ENCODE measurements at places on chromosomes 6 and 20.

DNA sequence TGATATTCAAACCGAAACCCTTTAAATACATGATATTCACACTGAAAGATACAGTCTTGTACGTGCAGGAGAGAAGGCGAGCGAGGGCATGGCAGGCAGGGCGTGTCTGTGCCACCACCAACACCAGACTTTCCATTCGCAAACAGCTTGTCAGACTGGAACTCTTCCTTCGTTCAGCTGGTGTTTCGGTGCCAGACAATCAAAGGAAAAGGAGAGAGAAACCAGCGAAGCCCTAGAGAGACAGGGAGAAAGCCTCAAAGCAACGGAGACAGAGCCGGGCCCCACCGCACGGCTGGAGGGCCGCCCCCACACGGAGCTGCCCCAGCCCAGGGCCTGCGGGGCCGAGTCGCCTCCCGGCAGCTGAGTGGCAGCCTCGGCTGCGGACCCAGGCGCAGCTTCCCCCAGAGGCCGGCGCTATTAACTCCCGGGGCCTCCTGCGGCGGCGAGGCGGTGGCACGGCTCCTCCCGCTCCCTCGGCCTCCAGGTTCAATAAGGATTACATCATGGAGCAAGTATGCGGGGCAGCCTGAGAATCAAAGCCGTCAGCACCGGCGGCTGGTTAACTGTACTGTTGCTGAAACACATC lies 32.1 kb upstream of the NR2E1 start:
- DNase-seq: no peak

DNA sequence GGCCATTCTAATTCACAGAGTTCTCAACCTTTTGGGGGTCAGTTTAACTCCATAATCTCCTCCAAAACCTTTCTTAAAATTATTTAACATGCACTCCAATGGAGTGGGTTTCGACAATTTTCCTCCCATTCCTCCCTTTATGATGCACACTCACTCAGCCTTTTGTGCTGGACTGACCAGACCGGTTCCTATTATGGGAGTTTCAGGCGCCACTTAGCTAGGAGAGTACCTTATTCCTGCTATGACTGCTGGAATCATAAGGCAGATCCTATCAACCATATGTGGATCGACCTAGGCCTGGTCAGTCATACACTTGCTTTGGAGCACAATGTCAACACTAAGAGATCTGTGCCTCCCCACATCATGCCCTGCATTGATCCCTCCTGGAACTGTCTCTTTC lies 63.9 kb upstream of the MOCS1 start:
- DNase-seq: no peak

DNA sequence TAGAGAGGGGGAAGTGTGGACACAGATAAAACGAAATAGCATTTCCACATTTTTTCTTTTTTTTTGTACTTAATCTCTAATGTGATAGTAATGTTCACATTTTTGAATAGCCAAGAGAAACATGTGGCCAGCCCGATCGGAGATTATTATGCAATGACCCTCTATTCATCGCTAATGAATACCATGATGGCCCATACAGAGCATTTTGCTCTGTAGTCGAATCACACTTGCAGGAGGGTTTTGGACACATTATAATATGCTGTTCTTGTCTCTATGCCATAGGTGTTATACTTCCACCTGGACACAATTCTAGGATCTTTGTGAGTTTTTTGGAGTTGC lies 60.1 kb downstream of the MTHFD1L start:
- no peak for DNase-seq

DNA sequence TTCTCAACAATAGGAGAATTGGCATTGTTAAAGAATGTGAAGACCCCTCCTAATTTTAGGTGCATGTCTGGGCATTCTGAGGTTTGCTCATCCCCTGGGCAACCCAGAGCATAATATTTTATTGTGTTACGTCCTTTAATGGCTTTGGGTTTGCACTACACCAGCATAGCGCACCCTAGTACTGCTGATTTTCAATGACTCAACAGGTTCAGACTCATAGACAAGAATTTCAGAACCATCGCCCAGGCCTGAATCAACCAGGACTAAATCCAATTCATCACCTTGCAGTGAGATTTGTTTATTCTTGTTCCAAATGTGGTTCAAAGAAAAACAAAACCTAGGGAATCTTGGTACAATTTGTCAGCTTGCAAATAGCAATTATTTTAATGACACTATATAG lies 137.8 kb upstream of the PHACTR1 start:
- DNase-seq: no peak

DNA sequence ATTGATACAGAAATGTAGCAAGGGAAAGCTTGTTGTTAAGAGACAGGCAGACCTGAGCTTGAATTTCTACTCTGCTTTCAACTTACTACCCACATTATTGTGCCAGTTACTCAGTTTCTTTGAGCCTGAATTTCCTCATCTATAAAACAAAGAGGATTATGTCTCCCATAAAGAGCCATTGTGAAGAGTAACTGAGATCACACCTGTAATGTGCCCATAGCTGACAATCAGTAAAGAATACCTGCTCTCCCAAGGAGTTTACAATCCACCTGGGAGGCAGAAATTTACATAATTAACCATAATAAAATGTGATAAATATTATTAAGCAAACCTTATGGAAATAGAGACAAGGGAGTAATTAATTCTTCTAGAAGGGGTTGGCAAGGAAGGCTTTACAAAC lies 204.9 kb downstream of the EPM2A start:
- DNase-seq: no peak

- no peak for DNase-seq
These were observed 395.4 kb downstream of the ARHGAP18 start for GRCh38 chr6:129314575-129314974.

GRCh38 chr6:82259389-82259788 lies 11.8 kb upstream of the IBTK start:
- DNase-seq: no peak

GRCh38 chr20:54250691-54251090 lies 42.8 kb downstream of the PFDN4 start:
- DNase-seq: no peak

GRCh38 chr20:46575937-46576461 lies 25.5 kb upstream of the OCSTAMP start:
- no peak for DNase-seq

- no peak for DNase-seq
These were observed 2.0 kb upstream of the TPBG start for GRCh38 chr6:82361631-82362030.

DNA sequence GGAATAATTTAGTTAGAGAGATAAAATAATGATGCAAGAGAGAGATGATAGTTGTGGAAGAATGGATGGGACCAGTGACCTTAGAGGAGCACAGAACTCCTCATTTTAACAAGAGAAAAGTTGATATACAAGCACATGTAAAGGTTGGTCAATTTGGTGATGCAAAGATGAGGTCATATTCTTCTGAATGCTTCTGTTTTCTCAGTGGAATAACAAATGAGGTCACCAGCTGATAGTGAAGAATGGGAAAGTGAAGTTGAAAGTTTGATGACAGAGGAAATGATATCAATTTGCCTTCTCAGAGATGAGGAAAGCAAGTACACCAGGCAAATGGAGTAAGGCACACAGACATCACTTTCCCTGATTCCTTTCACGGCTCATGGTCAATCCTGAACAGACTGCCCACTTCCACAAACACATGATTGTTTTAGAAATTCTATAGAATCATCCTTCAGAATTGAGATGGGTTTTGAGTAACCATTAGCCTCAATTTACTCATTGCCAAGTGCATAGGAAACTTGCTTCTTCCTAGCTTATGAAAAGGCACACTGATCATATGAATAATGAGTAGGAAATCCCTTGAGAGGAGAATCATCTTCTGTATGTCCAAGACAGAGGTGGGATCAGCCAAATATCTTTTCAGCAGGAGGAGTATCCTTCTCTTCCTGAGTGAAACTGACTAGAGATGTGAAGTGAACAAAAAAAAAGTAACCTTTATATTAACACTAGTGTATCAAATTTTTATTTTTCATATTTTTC lies 82.4 kb upstream of the TCF21 start:
- no peak for DNase-seq

GRCh38 chr6:30720738-30721197 lies 616 bp downstream of the TUBB start:
- DNase-seq: no peak

DNA sequence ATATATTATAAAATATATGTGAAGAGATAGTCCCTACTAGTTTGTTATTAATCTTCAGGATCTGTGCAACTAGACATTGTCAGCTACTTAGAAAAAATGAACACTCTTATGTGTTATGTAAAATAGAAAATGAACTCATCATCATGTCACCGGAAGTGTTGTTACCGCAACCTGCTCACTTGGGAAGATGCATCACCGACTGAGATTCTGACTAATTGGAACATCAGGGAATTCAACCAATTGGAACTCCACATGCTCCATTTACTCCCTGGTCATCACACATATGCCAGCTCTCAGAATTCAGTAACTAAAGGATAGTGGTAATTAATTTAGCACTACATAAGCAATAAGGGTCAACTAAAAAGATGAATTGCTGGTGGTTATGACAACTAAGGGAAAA lies 16.7 kb upstream of the B3GAT2 start:
- DNase-seq: no peak

DNA sequence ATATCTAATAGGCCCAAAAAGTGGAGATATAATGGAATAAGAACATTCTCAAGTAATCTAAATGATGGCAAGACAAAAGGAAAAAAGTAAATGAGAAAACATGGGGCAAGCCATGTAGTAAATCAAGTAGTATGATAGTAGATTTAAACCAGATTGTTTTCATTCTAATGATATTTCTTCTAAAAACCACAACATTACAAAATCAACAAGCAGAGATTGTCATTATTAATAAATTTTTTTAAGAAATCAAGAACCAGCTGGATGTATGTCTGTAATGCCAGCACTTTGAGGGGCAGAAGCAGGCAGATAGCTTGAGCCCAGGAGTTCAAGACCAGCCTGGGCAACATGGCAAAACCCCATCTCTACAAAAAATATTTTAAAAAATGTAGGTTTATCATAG lies 155.0 kb downstream of the RNGTT start:
- DNase-seq: no peak

DNA sequence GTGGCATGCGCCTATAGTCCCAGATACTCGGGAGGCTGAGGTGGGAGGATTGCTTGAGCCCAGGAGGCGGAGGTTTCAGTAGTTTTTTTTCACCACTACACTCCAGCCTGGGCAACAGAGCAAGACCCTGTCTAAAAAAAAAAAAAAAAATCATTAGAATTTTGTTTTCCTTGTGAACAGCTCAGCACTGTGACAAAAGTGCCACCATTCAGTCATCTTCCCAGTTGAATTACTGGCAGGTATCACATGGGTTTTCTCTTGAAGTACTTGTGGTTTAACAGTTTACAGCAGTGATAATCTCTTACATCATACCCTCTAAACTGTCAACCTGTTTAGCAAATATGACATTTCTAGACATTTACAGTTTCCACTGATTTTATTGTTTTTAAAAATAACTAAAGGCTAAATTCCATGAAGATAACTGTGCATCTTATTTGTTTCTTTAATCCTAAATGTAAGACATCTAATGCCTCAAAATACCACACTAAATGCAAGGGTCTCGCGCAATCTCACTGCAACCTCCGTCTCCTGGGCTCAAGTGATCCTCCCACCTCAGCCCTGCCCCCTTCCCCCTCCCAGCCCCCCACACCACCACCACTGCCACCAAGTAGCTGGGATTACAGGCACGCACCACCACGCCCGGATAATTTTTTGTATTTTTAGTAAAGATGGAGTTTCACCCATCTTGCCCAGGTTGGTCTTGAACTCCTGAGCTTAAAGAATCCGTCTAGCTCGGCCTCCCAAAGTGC lies 7.0 kb downstream of the TRPC4AP start:
- DNase-seq: no peak

DNA sequence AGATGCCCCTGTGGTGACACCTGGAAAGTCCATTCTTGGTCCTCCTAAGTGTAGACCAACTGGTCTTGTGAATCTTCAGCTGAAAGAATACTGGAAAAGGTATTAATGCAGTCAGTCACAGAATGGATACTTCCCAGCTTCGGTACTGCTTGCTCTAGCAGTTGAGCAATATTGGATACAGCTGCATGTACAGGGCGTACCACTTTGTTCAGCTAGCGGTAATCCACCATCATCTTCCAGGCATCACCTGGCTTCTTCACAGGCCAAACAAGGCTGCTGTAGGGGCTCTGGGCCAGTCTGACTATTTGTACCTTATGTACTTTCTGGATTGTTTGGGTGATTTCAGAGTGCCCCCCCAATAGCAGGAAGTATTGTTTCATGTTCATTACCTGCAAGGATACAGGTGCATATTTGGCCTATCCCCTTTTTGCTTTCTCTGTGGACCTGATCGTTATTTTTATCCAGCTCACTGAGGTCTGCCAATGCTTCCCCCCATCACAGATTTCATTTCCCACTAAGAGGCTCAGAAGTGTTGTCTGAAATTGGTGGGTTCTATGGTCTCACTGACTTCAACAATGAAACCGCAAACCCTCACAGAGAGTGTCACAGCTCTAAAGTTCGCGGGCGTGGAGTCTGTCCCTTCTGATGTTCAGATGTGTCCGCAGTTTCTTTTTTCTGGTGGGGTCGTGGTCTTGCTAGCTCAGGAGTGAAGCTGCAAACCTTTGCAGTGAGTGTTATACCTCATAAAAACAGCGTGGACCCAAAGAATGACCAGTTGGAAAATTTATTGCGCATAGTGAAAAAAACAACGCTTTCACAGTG lies 52.2 kb downstream of the TRIM27 start:
- no peak for DNase-seq
